ENCODE measurements at places on chromosomes 12 and 14. TPM values are rescaled to one million over a fixed set of nuclear protein-coding genes. Genes with fewer than 3 reads are reported as not detected.

- no peak overlapping the region for H3K27ac ChIP-seq
- H3K36me3 ChIP-seq = no peaks in the 10 kb centered on the region
- no peak overlapping the region for H3K4me3 ChIP-seq
- no peaks in the 10 kb centered on the region for H3K4me1 ChIP-seq
Measured at GRCh38 chr14:84826294-84826693, 703.6 kb upstream of the FLRT2 start.

GRCh38 chr12:115998119-115998633, 279.3 kb downstream of the MED13L start:
- peaks cover 51% of the 10 kb centered on the region for H3K36me3 ChIP-seq
- H3K4me3 ChIP-seq = no peak overlapping the region
- no peak overlapping the region for H3K27ac ChIP-seq
- no peaks in the 10 kb centered on the region for H3K27me3 ChIP-seq

DNA sequence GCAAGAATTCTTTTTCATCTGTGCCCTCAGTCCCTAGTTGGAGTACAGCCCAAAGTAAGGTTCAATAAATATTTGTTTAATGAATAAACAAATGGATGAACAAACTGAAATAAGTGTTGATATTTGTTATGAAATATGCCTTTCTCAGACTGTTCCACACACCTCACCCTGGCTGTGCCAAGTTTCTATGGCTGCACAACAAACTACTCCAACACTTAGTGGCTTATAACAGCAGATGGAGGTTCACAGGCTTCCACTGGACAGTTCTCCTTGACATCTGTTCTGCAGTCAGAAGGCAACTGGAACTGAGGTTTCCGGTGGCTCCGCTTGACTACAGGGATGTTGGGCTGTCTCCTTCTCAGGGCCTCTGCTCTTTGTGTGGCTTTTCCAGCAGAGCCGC, 197.1 kb downstream of the RGS6 start:
- no peak overlapping the region for H3K27ac ChIP-seq
- DNase-seq = no peak
- no peaks in the 10 kb centered on the region for H3K4me1 ChIP-seq
- no peak overlapping the region for H3K4me3 ChIP-seq
- no peaks in the 10 kb centered on the region for H3K27me3 ChIP-seq

DNA sequence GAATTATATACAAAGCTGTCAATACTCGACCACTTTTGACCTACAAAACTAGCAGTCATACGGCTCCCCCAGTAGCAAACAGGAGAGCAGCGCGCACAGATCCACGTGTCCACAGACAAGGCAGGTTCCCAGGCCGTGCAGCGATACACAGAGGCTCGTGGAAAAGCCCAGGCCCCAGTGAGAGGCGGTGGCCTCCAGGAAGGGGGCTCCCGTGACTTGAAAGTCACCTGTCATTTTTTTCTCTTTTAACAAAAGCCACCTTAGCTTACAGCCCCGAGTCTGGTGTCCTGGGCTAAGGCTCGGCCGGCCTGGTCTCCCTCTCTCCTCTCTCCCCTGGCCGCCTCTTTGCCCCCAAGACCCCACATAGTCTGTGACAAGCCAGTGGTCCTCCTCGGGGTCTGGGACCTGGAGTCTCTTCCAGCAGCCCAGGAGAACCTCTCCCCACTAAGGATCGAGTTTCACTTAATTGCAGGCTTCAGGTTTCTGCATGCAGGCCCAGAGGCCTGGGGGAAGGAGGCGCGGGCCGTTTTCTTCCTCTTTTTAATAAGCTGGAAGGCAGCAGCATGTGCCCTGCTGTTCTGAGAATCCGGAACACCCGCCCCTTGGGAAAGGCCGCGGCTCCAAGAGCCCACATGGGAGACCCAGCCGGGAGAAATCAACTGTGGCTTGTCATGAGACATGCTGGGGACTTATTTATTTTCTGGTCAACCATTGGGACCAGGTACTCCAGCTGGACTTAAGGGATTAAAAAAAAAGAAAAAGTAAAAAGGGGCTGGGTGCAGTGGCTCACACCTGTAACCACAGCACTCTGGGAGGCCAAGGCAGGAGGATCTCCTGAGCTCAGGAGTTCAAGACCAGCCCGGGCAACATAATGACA, 15.9 kb downstream of the NCOR2 start:
- H3K27me3 ChIP-seq = no peaks in the 10 kb centered on the region
- DNase-seq = no peak
- H3K4me3 ChIP-seq = no peak overlapping the region
- H3K36me3 ChIP-seq = peaks cover 2% of the 10 kb centered on the region
- no peak overlapping the region for H3K27ac ChIP-seq
- H3K4me1 ChIP-seq = peaks cover 3% of the 10 kb centered on the region

DNA sequence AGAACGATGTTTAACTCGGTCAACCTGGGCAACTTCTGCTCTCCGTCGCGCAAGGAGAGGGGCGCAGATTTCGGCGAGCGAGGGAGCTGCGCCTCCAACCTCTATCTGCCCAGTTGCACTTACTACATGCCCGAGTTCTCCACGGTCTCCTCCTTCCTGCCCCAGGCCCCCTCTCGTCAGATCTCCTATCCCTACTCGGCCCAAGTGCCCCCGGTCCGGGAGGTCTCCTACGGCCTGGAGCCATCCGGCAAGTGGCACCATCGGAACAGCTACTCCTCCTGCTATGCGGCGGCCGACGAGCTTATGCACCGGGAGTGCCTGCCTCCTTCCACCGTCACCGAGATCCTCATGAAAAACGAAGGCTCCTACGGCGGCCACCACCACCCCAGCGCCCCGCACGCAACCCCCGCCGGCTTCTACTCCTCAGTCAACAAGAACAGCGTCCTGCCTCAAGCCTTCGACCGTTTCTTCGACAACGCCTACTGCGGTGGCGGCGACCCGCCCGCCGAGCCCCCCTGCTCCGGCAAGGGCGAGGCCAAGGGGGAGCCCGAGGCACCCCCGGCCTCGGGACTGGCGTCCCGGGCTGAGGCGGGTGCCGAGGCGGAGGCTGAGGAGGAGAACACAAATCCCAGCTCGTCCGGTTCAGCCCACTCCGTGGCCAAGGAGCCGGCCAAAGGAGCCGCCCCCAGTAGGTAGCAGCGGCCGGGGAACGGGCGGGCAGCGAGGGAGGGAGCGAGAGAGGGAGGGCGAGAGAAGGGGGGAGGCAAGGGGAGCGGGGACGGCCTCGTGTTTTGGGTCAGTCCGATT, 513 bp downstream of the HOXC11 start:
- H3K4me3 ChIP-seq = peak overlapping the region; percentile 45
- no peaks in the 10 kb centered on the region for H3K36me3 ChIP-seq
- no peak overlapping the region for H3K27ac ChIP-seq

GRCh38 chr14:54048311-54048710, 91.7 kb upstream of the BMP4 start:
- H3K36me3 ChIP-seq = no peaks in the 10 kb centered on the region
- H3K27ac ChIP-seq = peak overlapping the region; percentile 56
- DNase-seq = peak; percentile 12
- H3K4me3 ChIP-seq = no peak overlapping the region
- H3K27me3 ChIP-seq = no peaks in the 10 kb centered on the region

- no peaks in the 10 kb centered on the region for H3K4me1 ChIP-seq
- no peak overlapping the region for H3K4me3 ChIP-seq
- no peaks in the 10 kb centered on the region for H3K27me3 ChIP-seq
Measured at GRCh38 chr14:64025479-64025878, 172.7 kb downstream of the SYNE2 start.

DNA sequence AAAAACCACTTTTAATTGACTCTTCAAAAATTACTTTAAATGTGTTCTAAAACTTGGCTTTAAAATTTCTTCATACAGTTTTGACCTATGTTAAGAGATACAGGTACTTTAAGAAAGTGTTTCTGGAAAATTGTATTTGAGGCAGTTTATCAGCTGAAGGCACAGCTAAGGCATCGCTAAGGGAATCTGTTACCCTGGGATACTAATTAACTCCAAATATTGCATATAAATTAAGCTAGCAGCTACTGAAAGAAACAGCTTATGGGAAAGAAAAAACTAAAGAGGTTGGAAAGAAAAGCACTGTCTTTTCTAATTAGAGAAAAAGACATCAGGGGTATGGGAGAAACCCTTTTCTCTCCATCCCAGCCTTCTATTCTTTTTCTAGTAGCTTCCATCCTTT, 134.1 kb upstream of the SLC35F4 start:
- H3K36me3 ChIP-seq = no peaks in the 10 kb centered on the region
- H3K4me1 ChIP-seq = no peaks in the 10 kb centered on the region
- no peaks in the 10 kb centered on the region for H3K27me3 ChIP-seq
- H3K27ac ChIP-seq = no peak overlapping the region
- no peak for DNase-seq

- H3K27me3 ChIP-seq = no peaks in the 10 kb centered on the region
- no peak overlapping the region for H3K27ac ChIP-seq
- DNase-seq = no peak
- H3K36me3 ChIP-seq = no peaks in the 10 kb centered on the region
Measured at GRCh38 chr12:78792052-78792698, 72.4 kb upstream of the SYT1 start.

DNA sequence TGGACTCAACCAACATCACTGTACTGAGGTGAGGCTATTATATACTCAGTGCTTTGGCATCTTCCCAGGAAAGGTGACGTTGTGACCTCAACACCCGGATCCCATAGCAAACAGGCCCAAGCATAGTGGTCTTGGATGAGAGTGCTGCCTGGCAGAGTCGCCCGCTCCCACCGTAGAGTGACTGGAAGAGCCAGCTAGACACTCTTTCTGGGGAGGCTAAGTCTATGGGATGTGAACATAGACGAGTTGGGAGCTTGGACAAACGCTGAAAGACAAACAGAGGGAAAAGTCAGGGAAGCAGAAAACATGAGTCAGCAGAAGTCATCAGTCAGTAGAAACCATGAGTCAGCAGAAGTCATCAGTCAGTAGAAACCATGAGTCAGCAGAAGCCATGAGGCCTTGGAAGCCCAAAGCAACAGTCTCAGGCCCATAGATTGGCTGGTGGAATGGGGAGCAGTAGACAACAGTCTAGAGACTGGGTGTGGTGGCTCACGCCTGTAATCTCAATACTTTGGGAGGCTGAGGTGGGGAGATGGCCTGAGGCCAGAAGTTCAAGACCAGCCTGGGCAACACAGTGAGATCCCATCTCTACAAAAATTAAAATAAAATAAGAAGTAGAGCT, 66.4 kb upstream of the MAP1LC3B2 start:
- no peaks in the 10 kb centered on the region for H3K36me3 ChIP-seq
- no peak overlapping the region for H3K4me3 ChIP-seq

DNA sequence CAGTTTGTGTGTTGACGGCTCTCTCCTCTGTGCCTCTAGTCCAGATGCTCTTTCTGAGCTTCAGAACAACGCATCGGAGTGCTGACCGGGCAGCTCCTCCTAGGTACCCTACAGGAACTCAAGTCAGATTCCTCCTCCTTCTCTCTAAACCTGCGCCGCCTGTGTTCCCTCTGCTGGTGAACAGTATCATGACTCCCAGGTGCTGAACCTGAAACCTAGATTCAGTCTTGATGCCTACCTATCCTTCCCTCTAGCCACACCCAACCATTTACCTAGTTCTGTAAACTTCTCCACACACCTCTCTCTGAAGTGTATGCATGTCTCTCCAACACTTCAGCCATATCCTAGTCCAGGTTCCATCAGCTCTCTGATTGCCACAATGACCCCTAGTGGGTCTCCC, 112.7 kb downstream of the EFCAB11 start:
- H3K4me1 ChIP-seq = peaks cover 22% of the 10 kb centered on the region
- H3K27ac ChIP-seq = peak overlapping the region; percentile 86
- H3K36me3 ChIP-seq = no peaks in the 10 kb centered on the region
- no peaks in the 10 kb centered on the region for H3K27me3 ChIP-seq

GRCh38 chr14:89502966-89503365, 85.9 kb upstream of the FOXN3 start:
- H3K27me3 ChIP-seq = no peaks in the 10 kb centered on the region
- no peaks in the 10 kb centered on the region for H3K4me1 ChIP-seq
- no peak overlapping the region for H3K27ac ChIP-seq
- H3K4me3 ChIP-seq = no peak overlapping the region
- H3K36me3 ChIP-seq = peaks cover 4% of the 10 kb centered on the region

- peak overlapping the region; percentile 16 for H3K27ac ChIP-seq
- peaks cover 11% of the 10 kb centered on the region for H3K4me1 ChIP-seq
- no peak for DNase-seq
- H3K36me3 ChIP-seq = no peaks in the 10 kb centered on the region
Measured at GRCh38 chr12:116592731-116593130, 33.5 kb downstream of the MAP1LC3B2 start.

DNA sequence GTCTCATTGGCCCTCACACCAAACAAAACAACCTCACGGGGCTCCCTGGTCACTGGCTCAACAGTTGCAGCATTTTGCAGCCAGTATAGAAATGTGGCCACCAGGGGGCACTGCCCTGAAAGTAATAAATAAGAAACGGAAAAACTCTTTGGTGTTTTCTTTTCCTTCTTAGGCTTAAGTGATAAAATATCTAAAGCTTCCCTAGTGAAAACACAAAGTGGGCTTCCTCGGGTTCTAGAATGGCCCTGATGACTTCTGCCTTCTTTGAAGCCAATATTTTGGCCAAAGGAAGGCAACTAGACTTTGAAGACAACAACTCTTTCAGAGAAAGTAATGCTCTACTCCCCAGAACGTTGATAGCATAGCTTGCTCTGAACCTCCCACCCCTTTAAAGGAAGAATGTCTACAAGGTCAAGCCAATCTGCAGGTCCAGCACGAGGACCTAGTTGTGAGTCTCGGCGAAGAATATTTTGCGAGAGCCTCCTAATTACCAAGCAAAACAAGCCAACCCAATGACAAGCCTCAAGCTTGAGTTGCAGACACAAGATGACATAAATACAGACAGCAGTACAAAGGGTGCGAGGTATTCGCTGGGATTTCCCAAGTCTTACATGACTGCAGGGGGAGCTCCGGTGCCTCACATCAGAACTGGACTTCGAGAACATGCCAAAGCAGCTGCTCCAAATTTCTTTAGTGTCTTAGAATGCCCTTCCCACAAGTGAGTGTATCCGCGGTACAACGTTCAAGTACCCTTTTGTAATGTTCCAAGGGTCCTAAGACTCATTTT, 2.6 kb downstream of the ITPK1 start:
- no peaks in the 10 kb centered on the region for H3K27me3 ChIP-seq
- peak; percentile 83 for DNase-seq
- peak overlapping the region; percentile 60 for H3K4me3 ChIP-seq

- H3K4me3 ChIP-seq = no peak overlapping the region
- peaks cover 8% of the 10 kb centered on the region for H3K36me3 ChIP-seq
- no peaks in the 10 kb centered on the region for H3K27me3 ChIP-seq
- peaks cover 33% of the 10 kb centered on the region for H3K4me1 ChIP-seq
Measured at GRCh38 chr12:55827806-55828205, 1.6 kb downstream of the DNAJC14 start.

- no peak overlapping the region for H3K4me3 ChIP-seq
- no peaks in the 10 kb centered on the region for H3K27me3 ChIP-seq
- DNase-seq = no peak
- peak overlapping the region; percentile 89 for H3K27ac ChIP-seq
- peaks cover 22% of the 10 kb centered on the region for H3K4me1 ChIP-seq
Measured at GRCh38 chr12:79453820-79454219, 236.9 kb downstream of the PAWR start.

DNA sequence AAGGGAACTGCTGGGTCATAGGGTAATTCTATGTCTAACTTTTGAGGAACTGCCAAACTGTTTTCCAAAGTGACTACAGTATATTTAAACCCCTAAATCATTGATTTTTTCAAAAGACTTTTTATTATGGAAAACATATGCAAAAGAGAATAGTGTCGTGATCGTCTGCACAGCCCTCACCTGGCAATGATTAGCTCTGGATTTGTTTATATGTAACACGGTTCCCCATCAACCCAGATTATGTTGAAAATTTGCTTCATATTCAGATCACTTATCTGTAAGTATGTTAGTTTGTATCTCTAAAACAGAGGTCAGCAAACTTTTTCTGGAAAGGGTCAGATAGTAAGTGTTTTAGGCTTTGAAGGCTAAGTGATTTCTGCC, 52.7 kb downstream of the CCDC92 start:
- H3K27me3 ChIP-seq = no peaks in the 10 kb centered on the region
- H3K27ac ChIP-seq = no peak overlapping the region
- no peak for DNase-seq
- no peaks in the 10 kb centered on the region for H3K4me1 ChIP-seq

The NUAK1 gene
- 3.1 TPM for polyA plus RNA-seq

The OTOGL gene
- polyA plus RNA-seq = 0.22 TPM

The PSMB5 gene
- polyA plus RNA-seq = 112 TPM

The PTPN6 gene
- polyA plus RNA-seq = 34.6 TPM

The RACGAP1 gene
- 21.8 TPM for polyA plus RNA-seq

The LRRC23 gene
- polyA plus RNA-seq = 8.2 TPM

The B3GNT4 gene
- 1.8 TPM for polyA plus RNA-seq
